ENCODE measurements at places on chromosomes 11 and 22. TPM values are rescaled to one million over a fixed set of nuclear protein-coding genes. Genes with fewer than 3 reads are reported as not detected.

The OR2D3 gene
- not detected for total RNA-seq

The SPDYC gene
- not detected for total RNA-seq

The RAC2 gene
- 81.6 TPM for total RNA-seq

The OR56A1 gene
- total RNA-seq = not detected

The SCGB1D4 gene
- not detected for total RNA-seq

- peaks cover 9% of the 10 kb centered on the region for H3K36me3 ChIP-seq
- no peak overlapping the region for H3K4me3 ChIP-seq
- DNase-seq = no peak
- H3K27me3 ChIP-seq = no peaks in the 10 kb centered on the region
- no peak overlapping the region for H3K27ac ChIP-seq
Measured at GRCh38 chr11:6410695-6411430, 8.0 kb downstream of the APBB1 start.

- H3K36me3 ChIP-seq = peaks cover 29% of the 10 kb centered on the region
- no peak overlapping the region for H3K4me3 ChIP-seq
- H3K27ac ChIP-seq = peak overlapping the region; percentile 71
- H3K4me1 ChIP-seq = no peaks in the 10 kb centered on the region
- no peaks in the 10 kb centered on the region for H3K27me3 ChIP-seq
Measured at GRCh38 chr22:39309364-39309861, 10.0 kb downstream of the RPL3 start.

DNA sequence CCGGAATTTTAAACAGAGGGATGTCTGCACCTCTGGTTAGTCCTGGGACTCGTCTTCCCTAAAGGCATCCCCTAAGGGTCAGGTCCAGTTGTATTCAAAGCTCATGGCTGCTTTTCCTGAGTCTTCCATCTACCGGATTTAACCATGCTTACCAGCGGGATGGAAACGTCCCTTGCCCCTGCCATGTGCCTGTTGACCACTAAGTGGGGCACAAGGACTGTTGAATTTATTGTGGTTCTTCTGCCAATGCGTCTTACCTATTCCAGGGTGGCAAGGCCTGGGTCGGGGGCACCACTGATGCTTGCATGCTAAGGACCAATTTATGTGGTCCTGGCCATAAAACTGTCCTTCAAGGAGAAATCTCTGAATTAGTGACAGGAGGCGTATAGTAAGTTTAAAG, 25.6 kb downstream of the ANKRD42 start:
- no peak overlapping the region for H3K4me3 ChIP-seq
- no peaks in the 10 kb centered on the region for H3K27me3 ChIP-seq
- no peak for DNase-seq
- no peaks in the 10 kb centered on the region for H3K36me3 ChIP-seq

GRCh38 chr11:77854838-77855237, 33.9 kb downstream of the AAMDC start:
- H3K36me3 ChIP-seq = peaks cover 5% of the 10 kb centered on the region
- no peaks in the 10 kb centered on the region for H3K27me3 ChIP-seq
- H3K4me3 ChIP-seq = no peak overlapping the region
- H3K4me1 ChIP-seq = no peaks in the 10 kb centered on the region

DNA sequence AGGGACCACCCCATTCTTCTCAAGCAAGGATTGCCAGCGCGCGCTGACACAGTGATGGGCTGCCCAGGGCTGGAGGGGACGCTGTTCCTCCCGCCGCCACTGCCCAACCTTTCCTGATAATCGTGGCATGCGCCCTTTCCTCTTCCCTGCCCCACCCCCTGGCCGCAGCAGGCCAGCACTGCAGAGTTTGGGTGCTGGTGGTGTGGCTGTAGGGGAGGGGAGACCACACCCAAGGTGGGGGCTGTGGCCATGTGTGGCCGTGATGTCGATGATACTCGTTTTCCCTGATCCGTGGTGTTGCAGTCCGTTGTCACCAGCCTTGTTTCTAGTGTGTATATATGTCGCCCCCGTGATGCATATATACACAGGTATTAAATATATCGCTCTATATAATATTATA, 22.8 kb upstream of the TEF start:
- H3K36me3 ChIP-seq = peaks cover 20% of the 10 kb centered on the region
- DNase-seq = no peak
- no peaks in the 10 kb centered on the region for H3K4me1 ChIP-seq
- no peak overlapping the region for H3K4me3 ChIP-seq

DNA sequence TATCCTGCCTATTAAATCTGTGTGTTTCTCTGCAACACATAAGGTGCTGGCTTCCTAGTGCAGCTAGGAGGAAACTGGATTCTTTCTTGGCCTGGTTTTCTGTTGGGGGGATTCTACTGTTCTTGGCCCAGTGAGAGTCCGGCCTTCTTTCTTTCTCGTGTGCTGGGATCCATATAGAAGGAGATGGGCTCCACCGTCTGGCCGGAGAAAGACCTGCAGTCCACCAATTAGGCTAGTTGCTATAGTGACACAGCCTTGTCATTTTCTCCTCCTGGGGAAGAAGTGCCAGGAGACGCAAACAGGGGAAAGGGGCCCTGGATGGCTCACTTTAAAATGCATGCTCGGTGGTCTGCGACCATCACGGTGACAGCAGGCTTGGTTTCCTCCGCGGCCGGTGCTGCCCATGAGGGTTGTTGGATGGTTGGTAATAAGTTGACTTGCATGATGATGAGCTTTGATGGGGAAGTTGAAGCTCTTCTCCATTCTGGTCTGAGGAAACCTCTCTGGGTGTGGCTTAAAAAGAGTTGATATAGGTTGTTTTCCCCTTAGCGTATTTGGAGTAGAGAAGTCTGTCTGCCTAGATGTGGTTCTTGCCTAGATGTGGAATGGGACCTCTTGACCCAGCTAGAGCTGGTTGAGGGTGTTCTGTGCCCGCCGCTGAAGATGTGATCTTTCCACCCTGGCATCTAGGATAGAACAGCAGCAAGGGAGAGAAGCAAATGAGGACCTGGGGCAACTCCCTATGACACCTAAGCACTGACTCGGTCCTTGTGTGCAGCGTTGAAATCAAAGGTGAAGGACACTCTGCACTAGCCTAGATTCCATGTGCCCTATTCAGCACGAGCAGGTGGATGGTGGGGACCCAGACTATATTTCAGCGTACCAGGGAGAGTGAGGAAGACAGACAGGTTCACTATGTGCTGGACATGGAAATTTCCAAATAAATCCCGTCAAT, 1335.0 kb downstream of the BRD1 start:
- peaks cover 3% of the 10 kb centered on the region for H3K27me3 ChIP-seq
- peak; percentile 92 for DNase-seq
- H3K27ac ChIP-seq = no peak overlapping the region

DNA sequence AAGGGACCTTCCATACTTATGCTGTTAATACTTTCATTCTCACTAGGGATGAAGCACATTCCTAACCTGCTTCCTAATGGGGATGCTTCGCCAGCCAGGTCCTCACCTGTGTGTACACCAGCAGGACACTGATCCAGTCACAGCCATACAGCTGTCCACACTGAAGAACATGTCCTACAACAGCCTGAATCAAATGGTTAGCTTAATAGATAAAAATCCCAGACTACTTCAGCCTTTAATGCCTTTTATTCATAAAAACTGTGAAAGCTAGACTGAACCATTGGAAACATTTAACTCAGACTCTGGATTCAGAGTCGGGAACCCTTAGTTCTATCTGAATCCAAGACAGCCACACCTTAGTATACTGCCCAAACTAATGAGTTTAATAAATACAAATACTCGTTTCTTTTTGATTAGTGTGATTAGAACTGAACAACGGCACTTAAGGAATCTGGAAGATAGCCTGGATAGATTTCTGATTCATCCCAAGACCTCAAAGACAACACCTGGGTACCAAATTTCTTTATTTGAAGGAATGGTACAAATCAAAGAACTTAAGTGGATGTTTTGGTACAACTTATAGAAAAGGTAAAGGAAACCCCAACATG, 3.3 kb downstream of the FTH1 start:
- H3K36me3 ChIP-seq = peaks cover 42% of the 10 kb centered on the region
- H3K4me3 ChIP-seq = no peak overlapping the region
- no peaks in the 10 kb centered on the region for H3K27me3 ChIP-seq
- DNase-seq = no peak
- no peaks in the 10 kb centered on the region for H3K4me1 ChIP-seq
